ENCODE measurements at places on chromosomes 2 and 18.

DNA sequence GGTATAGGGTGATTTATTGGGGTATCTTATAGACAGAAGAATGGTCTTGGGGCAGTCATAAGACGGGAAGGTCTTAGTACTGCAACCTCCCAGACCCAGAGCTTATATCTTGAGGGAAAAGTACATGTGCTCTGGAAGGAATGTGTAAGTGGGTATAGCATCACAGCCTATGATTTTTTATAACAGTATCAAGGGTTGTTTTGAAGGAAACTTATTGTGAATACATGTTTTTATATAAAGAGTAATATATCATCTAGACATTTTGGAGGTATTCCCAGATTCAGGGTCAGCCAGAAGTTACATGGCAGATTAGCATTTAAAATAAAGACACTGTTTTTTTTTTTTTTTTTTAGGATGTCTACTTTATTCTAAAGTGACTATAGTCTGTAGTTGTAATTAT is 47.6 kb upstream of the STON1 start:
- DNase-seq: no peak

GRCh38 chr18:63284827-63285733 is 34.5 kb downstream of the BCL2 start:
- DNase-seq: no peak

DNA sequence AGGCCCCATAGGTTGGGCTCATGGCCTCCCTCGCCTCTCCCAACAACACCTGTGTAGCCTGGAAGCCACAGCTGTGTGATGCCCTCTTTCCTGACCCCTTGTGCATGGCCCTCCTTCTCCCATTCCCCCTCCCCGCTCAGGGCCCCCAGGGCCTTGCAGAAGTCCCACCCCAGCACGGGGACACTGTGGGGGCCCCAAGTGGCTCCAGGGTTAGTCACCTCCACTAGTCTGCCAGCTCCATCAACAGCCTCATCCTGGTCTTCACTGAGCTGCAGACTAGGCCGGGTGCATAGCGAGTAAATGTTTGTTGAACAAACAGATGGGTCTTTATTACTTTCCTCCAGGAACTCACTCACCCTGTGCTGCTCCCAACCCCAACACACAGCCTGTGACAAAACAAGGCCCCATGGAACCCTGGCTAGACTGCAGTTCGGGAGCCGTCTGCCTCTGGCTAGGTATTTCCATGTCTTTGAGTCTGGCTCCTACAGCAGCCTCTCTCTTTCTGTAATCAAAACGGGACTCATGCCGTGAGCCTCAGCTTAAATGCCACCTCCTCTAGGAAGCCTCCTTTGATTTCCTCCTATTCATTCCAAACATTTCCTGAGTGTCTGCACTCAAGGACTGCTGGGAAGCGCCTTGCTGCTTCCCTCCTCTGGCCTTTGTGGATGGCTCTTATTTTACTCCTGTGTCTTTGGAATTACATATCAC is 109.9 kb upstream of the ID2 start:
- no peak for DNase-seq

- no peak for DNase-seq
Measured at GRCh38 chr2:27729198-27729597, 42.3 kb upstream of the MRPL33 start.

DNA sequence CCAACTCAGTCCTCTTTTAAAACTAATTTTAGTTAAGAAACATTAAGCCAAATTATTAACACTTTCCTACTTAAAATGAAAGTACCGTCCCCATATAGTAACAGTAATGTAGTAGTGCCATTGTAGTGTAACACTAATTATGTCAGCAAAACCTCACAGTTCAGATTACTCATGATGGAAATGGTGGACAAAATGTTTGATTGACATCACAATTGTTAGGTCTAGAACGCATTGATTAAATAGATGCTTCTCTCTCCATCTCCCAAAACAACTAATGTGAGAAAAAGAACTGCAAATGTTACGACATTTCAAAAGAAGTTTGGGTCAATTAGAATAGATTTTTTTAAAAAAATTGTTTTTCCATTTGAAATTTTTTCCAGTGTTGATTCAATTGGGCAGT is 1.2 kb upstream of the ATF2 start:
- DNase-seq: no peak

GRCh38 chr2:137123226-137123625 is 357.9 kb downstream of the THSD7B start:
- DNase-seq: no peak

DNA sequence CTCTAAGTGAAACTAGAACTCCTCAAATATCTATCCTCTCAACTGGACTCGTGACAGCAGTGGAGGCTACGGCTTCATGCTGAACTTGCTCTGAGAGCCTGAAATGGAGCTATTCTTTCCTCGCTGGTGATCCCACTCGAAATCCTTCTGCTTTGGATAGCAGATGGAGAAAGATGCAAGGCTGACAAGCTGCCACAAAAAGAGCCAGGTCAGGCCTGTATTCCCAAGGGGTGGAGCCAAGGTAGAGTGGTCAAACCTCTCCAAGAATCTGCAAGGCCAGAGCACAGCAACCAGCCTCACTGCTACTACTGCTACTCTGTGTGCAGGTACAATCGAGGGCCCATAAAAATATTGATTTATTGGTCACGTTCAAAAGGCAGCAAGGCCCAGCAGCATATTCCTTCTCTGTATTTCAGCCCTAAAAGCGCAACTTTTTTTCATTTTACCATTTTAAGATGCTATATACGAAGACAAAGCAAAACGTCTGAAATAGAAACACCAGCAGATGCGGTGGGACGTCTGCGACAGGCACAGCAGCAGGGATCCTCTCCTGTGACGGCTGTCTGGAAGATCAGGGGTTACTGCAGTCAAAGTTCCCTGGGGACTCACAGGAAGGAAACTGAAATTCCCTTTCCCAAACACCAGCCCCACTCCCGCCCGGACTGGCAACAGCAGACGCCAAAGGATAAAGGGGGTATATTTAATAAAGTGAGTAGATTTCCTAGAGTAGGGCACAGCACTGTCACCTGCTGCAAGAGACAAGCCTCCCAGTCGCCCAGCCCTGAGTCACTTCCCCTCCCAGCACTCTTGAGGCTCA is 2.4 kb downstream of the SPRED2 start:
- no peak for DNase-seq

DNA sequence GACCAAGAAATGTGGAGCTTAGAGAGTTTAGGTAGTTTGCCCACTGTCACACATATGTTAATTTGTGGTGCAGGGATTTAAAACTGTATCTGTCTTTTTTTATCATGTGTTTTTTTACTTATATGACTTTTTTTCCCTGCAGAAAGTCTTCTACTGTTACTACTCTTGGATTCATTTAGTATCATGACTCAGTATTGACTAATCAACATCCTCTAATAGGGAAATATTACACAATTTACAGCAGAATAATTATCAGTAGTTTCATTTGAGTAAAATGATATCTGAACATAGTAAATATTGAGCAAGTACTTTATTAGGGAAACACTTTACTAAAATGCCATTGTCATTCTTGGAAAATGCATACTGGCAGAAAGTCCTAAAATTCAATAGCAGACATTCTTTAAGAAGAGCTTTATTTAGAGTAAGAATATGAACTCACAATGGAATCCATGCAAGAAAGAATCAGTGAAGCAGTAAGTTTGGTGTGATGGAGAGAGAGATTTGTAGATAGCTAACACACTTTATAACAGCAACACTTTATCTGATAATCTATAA is 425.9 kb upstream of the SLC8A1 start:
- no peak for DNase-seq

- no peak for DNase-seq
Measured at GRCh38 chr2:189096769-189097447, 82.7 kb downstream of the COL5A2 start.

GRCh38 chr2:57656198-57656597 is 390.4 kb upstream of the VRK2 start:
- DNase-seq: no peak

- peak; percentile 45 for DNase-seq
Measured at GRCh38 chr2:145157741-145158591, 638.0 kb upstream of the ZEB2 start.

GRCh38 chr18:48402953-48403352 is 6.2 kb downstream of the ZBTB7C start:
- no peak for DNase-seq

DNA sequence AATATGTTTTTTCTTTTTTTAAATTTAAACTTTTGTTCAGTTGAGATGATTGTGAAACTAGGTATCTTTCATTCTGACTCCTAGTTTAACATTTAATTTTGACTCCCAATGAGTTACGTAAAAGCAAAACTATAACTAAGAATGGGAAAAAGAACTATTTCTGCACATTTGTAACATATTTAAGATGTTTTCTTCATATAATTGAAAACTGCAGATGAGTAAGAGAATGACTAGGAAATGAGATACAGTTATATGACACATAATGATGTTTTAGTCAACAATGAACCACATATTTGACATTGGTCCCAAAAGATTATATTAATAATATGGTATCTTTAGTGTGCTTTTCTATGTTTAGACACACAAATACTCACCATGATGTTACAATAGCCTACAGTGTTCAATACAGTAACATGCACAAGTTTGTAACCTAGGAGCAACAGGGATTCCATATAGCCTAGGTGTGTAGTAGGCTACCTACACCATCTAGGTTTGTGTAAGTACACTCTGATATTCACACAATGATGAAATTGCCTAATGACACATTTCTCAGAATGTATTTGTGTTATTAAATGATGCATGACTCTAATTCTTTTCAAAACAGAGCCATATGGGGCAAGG is 12.6 kb downstream of the ERMN start:
- DNase-seq: no peak

- DNase-seq: no peak
Measured at GRCh38 chr2:83079007-83079406, 1380.1 kb downstream of the SUCLG1 start.

DNA sequence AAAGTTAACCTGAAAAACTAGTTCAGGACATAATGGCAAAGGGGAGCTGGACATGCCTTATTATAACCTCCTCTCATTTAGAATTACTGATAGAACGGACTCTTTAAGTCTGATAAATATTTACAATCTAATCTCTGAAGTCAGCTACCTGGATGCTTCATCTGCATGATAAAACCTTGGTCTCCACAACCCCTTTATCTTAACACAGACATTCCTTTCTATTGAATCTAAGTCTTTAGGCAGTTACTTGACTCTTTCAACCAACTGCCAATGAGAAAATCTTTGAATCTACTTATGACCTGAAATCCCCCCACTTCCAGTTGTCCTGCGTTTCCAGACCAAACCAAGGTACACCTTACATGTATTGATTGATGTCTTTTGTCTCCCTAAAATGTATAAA is 191.2 kb upstream of the LRRTM4 start:
- no peak for DNase-seq

DNA sequence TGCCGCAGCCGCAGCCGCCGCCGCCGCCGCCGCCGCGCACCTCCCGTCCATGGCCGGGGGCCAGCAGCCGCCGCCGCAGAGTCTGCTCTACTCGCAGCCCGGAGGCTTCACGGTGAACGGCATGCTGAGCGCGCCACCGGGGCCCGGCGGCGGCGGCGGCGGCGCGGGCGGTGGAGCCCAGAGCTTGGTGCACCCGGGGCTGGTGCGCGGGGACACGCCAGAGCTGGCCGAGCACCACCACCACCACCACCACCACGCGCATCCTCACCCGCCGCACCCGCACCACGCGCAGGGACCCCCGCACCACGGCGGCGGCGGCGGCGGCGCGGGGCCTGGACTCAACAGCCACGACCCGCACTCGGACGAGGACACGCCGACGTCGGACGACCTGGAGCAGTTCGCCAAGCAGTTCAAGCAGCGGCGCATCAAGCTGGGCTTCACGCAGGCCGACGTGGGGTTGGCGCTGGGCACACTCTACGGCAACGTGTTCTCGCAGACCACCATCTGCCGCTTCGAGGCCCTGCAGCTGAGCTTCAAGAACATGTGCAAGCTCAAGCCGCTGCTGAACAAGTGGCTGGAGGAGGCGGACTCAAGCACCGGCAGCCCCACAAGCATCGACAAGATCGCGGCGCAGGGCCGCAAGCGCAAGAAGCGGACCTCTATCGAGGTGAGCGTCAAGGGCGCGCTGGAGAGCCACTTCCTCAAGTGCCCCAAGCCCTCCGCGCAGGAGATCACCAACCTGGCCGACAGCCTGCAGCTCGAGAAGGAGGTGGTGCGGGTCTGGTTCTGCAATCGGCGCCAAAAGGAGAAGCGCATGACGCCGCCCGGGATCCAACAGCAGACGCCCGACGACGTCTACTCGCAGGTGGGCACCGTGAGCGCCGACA is 2.4 kb downstream of the POU3F3 start:
- DNase-seq: no peak

- DNase-seq: no peak
Measured at GRCh38 chr2:22273853-22274252, 1111.1 kb upstream of the KLHL29 start.

DNA sequence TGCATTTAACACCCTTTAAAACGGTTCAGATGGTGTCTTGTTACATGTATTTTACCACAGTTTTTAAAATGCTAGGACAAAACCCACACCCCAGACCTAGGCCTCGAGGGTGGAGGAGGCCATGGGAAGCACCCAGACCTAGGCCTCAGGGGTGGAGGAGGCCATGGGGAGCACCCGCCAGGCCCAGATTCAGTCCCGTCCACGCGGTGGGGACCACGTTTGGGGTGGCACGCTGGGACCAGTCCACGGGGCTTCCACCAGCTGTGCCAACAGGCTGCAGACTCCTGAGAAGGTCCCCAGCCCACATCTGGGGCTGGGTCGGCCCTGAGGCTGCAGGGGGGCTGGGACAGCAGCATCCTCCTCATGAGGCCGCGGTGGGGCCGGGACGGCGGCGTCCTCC is 63.4 kb downstream of the SLC66A2 start:
- DNase-seq: no peak

- DNase-seq: no peak
Measured at GRCh38 chr2:47226923-47227220, 71.8 kb upstream of the STPG4 start.

DNA sequence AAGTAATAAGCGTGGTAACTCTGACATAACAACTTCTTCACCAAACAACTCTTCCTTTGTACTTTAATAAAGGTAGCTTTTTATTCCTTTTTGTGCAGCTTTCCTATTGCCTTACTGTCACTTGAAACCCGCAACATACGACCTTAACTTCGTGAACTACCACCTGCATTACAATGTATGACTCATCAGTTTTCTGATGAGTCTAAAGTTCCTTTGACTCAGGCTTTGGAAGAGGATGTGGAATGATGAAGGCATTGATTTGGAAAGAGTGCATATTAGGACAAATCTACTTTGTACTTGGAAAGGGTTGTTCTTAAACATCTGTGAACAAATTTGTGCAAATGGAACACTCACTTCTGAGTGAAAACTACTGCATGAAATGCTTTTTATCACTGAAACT is 1012.1 kb downstream of the TMEM182 start:
- DNase-seq: no peak

DNA sequence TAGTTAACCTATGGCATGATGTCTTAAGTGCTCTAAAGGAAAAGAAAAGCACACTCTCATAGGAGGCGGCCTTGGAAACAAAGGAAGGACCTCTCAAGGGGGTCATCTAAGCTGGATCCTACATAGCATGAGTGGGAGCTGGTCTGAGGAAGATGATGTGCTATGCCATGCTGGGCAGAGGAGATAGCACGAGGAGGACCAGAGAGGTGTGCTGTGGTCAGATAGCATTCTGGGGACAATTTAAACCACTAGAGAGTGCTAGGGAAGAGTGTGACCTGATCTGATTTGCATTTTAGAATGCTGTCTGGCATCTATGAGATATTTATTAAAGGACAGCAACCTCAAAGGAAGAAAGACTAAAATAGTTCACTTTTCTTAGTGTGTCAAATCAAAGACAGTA is 910.1 kb upstream of the CELF4 start:
- DNase-seq: no peak

Measured in left cardiac atrium (tissue), 4 donors.